ENCODE measurements at places on chromosomes 11 and 22.

- no peak for DNase-seq
Measured at GRCh38 chr11:117010808-117011540, 87.3 kb downstream of the SIK3 start.

GRCh38 chr11:96827164-96827563, 437.4 kb downstream of the JRKL start:
- no peak for DNase-seq

GRCh38 chr22:39973656-39974055, 13.5 kb downstream of the TMA7B start:
- no peak for DNase-seq

DNA sequence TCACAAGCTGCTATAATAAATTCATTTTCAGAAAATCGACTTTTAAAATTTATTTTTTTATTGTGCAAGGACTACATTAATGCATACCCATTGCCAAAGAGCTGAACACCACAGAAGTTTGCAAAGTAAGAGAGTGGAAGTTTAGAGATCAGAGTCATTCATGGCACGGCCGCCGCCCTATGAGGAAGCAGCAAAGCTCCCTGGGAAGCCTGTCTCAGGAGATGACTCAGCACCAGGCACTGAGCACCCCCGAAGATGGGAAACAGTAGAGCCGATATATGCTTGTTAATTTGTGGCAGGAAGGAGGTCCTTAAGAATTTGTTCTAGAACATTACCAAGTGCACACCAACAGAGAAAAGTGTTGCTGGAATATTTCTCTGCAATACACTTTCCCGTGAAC, 693.7 kb downstream of the OPCML start:
- DNase-seq: no peak

DNA sequence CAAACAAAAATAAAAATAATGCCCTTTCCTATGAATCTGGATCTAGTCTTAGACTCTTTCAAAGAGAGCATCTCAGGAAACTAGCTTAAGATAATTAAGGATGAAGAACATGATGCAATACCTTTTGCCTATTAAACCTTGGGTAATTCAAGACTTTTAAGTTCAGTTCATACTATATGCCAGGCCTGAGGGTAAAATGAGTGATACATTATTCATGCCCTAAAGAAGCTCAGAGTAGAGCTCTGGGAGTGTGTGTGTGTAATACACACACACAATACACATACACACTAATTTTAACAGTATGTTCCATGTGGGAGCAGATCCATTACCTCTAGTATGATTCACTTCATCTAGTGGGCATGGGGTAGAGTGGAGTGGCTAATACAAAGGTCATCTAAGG, 651.4 kb upstream of the CHORDC1 start:
- no peak for DNase-seq

- DNase-seq: no peak
Measured at GRCh38 chr11:74417379-74417804, 19.2 kb upstream of the PGM2L1 start.

- no peak for DNase-seq
Measured at GRCh38 chr11:12075822-12076821, 34.3 kb upstream of the MICAL2 start.

GRCh38 chr22:46684706-46685105, 53.3 kb downstream of the CERK start:
- no peak for DNase-seq

DNA sequence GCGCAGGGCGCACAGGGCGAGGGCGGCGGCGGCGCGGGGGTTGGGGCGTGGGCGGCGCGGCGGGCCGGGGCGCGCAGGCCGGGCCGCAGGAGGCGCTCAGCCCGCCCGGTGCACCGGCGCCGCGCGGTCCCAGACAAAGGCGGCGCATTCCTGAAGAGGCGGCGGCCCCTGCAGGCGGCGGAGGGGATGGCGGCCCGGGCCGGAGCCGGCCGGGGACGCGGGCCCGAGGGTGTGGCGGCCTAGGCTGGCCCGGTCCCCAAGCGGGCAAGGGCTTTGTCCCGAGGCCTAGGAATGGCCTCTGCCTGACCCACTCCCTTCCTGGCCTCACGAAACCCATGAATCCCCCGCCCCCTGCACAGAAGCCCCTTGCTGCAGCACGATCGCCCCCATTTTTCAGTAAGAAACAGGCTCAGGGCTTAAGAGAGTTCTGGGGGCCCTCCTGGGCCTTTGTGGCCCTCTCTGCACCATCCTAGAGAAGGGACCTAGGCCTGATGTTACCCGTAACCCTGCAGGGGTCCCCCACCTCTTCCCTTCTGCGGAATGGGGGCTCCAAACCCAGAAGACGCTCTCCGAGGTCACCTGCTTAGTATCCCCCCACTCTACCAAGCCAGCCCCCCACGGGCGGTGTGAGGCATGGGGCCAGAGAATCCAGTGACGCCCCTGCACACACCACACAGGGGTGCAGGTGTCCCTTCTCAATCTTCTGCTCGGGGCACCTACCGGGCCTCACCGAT, at the start of gene RTN4R:
RTN4R (minus strand) TSS at position 40 of the 734 bp plus-strand sequence. CDS start 226 bp downstream, outside the sequence.
- no peak for DNase-seq

DNA sequence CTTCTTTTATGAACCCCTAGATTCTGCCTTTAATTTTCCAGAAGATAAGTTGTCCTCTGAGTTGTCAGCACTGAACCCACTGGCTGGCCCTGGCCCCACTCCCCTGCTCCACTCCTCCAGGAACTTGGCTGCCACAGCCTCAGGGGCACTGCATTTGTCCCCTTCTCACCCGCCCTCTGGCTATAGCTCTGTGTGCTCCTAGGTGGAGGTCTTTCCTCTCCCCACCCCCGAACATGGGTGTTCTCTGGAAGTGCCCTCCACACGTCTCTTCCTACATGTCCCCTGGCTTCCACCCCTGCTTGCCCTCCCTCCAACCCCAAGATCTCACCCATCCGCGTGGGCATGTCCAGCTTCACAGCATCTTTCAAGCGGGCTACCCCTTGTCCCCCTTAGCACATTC, 137.7 kb upstream of the TEAD1 start:
- no peak for DNase-seq

GRCh38 chr22:43774318-43774915, 37.7 kb downstream of the EFCAB6 start:
- DNase-seq: no peak

GRCh38 chr11:113831314-113831713, 44.1 kb downstream of the USP28 start:
- no peak for DNase-seq

DNA sequence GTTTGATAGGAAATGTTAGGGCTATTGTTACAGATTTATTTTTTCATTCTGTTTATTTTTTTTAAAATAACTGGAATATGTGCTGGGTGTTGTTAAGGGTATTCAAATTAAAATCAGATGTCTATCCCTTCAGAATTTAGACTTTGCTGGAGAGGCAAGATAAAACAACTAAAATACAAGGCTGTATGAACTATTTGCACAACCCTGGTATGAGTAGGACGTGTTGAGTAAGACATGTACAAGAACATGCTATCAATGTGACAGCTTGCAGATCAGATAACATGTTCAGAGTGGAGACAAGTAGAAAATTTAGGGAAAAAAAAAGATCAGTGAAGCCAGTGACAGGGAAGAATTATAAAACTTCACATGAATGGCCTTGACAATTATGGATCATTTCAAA, 853.5 kb downstream of the METTL15 start:
- DNase-seq: no peak
